ENCODE measurements at places on chromosomes 6 and 20.

DNA sequence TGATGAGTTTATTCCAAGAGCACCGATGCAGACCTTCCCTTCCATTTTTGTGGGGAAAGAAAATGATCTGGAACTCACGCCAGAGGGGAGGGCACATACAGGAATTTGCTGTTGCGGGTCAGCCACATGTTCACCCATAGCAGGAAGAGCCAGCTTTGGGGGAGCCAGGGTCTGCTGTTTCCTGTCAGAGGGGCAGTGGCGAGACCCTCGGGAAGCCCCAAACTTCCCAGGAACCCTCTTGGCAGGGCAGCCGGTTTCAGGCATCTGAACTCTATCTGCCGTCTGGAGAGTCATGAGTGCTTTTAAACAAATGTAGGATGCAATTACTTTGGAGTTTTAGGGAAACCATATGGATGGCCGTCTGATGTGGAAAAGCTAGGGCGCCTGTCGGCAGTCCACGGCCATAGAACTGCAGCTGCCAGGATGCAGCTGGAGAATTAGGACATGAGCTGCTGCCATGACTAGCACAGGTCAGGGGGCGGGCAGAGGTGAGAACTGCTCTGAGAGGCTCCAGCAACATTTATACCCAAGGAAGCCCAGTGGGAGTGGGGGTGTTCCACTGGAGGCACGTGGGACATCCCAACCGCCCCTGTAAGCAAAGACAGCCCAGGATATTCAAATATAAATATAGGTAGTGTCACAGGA lies 14.8 kb upstream of the SERPINB9 start:
- DNase-seq: no peak

- DNase-seq: no peak
Observed at GRCh38 chr6:14194483-14194882, 76.9 kb downstream of the CD83 start.

DNA sequence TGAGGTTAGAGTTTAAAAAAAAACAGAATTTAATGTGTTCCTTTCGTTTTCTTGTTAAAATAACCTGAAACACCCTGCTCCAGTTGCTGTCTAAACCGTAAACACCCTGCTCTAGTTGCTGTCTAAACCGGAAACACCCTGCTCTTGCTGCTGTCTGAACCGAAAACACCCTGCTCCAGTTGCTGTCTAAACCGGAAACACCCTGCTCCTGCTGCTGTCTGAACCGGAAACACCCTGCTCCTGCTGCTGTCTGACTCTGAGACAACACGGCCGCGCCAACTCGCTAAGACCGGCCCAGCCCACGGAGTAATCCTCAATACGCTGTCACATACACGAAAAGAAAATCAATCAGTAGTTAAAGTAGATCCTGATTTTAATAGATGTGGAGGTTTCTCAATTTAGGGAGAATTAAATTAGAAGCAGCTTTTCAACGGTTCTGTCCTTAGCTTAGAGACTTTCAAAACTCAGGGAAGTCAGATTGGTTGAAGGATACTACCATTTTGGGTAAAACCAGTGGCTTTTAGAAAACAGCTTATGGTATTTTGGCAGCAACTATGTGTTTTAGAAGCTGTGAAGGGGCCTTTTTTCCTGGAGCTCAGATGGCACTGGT lies 98.3 kb downstream of the RAMACL start:
- DNase-seq: peak; percentile 3

- DNase-seq: no peak
Observed at GRCh38 chr6:163893609-163894189, 479.2 kb downstream of the QKI start.

- peak; percentile 73 for DNase-seq
Observed at GRCh38 chr6:142378138-142378875, 76.5 kb downstream of the ADGRG6 start.

- no peak for DNase-seq
Observed at GRCh38 chr6:36124881-36125280, 5.4 kb upstream of the MAPK13 start.

- DNase-seq: peak; percentile 21
Observed at GRCh38 chr6:46080111-46080510, 49.7 kb upstream of the ENPP4 start.

- no peak for DNase-seq
Observed at GRCh38 chr6:62716719-62717118, 430.7 kb upstream of the KHDRBS2 start.

GRCh38 chr6:9428421-9429172 lies 986.3 kb downstream of the TFAP2A start:
- peak; percentile 10 for DNase-seq

DNA sequence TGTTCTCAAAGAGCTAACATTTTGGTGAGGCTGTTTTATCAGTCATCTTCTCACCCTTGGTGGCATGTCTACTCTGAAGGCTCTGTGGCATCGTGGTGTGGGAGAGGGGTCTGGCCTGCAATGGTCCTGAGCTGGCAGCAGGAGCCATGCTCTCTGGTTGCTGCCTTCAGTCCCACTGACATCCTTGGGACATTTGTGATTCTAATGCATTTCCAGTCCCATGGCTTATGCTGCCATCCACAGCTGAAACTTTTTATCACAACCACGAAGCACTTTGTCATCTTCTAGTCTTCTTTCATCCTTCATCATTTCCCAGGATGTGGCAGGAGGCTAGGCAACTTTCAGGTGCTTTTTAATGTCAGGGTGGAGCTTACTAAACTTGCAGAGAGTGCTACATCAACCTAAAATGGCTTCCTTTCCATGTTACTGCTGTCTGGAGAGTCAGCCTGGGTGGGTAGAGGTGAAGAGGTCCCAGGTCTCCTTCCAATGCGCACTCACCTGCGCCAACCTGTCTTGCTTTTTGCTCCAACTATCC lies 77.1 kb downstream of the GPR63 start:
- no peak for DNase-seq

DNA sequence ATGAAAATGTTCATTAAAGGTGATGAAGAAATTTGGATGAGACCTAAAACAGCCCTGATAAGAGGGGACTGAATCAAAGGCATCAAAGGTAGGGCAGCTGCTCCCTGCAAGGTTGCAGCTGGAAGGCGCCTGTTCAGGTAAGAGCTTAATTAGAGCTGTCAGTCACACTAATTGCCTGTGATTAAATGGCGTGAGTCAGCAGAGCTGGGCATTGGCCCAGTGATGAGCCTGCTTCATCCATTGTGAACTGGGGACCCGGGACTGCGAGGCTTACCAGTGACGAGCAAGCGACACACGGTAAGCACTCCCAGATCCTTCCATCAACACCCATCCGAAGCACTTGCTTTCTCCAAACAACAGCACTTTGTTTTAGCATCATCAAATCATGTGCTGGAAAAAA lies 621.5 kb upstream of the CDH4 start:
- no peak for DNase-seq

GRCh38 chr6:138582573-138582972 lies 83.3 kb upstream of the NHSL1 start:
- DNase-seq: no peak

DNA sequence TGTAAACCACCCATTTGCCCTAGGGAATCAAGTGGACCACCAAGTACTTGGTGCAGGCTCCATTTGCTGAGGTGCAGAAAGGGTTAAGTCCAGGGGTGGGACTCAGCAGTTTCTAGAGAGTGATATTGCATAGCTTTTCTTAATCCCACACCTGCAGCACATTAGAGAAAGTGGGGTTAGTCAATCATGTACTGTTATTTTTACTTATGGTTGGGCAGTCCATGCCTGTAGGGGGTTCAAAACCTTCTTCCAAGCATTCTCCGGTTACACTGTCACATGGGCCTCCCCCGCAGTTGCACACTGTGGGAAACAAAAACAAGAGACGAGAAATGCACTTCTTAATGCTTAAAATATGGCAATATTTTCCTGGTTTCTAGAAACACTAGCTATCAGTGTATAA lies 65.5 kb downstream of the LAMA4 start:
- DNase-seq: peak; percentile 90

DNA sequence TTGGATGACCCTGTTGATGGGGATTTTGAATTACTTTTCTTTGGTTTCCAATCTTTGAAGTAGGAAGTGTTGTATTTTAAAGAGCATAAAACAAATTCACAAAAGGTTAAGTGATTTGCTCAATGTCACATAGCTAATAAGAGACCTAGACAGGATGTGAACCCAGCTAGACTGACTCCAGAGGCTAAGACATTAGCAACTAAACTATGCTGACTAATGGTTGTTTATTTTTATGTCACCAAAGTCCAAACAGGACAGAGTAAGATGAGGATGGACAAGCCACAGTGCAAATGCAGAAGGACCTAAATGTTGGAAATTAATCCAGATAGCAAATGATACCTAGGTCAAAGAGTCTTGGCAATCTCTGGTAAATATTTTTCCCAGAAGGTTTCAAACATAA lies 38.0 kb downstream of the OGFRL1 start:
- DNase-seq: peak; percentile 36

GRCh38 chr20:59948212-59948611 lies 8.0 kb downstream of the FAM217B start:
- no peak for DNase-seq

- DNase-seq: peak; percentile 38
Observed at GRCh38 chr6:131923356-131923755, 27.8 kb downstream of the CCN2 start.

GRCh38 chr6:16124198-16125180 lies 4.4 kb upstream of the MYLIP start:
- no peak for DNase-seq

GRCh38 chr20:5046656-5047339 lies 45.5 kb upstream of the SLC23A2 start:
- no peak for DNase-seq

GRCh38 chr20:38536310-38536709 lies 44.7 kb upstream of the ADIG start:
- no peak for DNase-seq

GRCh38 chr20:51587145-51587544 lies 44.6 kb upstream of the NFATC2 start:
- no peak for DNase-seq

DNA sequence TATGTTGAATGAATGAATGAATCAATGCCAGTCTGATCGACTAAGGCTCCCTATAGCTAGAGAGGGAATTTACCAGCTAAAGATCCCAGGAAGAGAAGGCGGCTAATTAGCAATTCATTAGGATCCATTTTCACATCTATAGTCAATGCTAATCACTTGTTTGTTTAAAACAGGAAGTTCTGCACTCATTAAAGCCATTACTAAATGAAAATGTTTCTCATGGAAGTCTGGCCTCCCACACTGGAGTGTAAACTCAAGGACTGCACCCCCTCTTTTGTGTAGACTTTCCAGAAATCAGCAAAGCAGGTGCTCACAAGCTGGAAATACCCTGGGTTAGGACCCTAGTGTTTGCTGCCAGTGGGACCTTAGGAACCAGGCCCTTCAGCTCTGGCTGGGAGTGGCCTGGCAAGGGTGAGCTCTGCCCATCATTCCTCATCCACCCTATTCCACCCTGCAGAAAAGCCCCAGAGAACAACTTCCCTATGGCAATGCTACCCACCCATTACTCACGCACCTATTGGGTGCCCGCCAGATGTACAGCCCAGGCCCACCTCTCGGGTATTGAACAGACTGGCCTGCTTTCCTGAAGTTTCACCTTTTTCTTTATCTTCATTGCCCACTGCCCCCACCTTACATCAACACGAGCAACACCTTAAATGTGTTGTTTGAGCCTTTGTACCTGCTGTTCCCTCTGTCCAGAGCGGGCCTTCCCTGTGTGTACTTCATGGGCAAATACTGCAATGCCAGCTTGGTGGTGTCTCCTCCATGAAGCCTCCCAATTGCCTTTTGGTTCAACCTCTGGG lies 60.8 kb downstream of the TTI1 start:
- no peak for DNase-seq
